MM.1S (cell line): ENCODE measurements at places on chromosomes 5 and 9.

- no peak for DNase-seq
These were observed 36.0 kb upstream of the BARHL1 start for GRCh38 chr9:132546148-132547051.

DNA sequence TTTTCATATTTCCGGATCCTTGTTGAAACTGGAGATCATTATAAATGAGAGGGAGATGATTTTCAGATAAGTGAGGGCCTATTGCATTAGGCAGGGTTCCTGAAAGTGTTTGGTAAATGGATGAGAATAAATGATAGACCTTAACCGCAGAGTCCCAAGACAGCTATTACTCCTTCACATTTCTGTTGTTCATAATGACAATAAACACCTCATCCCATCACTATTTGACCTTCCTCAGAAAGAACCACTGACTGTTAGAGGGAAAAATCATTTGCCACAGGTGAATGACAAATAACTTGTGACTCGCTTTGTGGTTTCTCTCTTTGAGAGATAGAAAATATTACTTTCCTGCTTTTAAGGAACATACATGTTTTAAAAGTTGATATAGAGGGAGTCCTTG, 47.3 kb upstream of the TRMT10B start:
- DNase-seq = no peak

DNA sequence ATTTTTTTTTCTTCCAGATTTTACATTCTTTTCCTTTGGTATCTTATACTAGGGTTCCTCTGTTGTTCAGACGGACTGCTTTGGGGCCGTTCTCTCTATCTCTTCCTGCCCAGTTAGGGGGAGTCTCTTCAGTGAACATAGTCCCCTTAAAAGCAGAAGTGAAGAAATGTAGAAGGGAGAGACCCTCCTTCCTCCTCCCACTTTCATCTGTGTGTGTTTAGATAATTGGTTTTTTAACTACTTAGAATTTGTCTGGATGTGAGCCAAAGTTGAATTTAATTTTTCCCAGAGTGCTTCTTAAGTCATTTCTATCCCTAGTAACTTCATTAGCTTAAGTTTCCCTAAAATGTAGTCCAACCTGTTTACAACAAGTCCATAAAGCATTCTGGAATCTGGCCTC, 167.5 kb downstream of the HACD4 start:
- DNase-seq = no peak

- DNase-seq = no peak
These were observed 64.2 kb downstream of the MRPL36 start for GRCh38 chr5:1735320-1735970.

- no peak for DNase-seq
These were observed 44.1 kb downstream of the GAS1 start for GRCh38 chr9:86902991-86903733.

- DNase-seq = no peak
These were observed 412.1 kb upstream of the CDH10 start for GRCh38 chr5:25056836-25057235.

GRCh38 chr5:34685485-34686165, 29.5 kb downstream of the RAI14 start:
- no peak for DNase-seq

- DNase-seq = no peak
These were observed 31.7 kb downstream of the FUBP3 start for GRCh38 chr9:130610862-130611707.

DNA sequence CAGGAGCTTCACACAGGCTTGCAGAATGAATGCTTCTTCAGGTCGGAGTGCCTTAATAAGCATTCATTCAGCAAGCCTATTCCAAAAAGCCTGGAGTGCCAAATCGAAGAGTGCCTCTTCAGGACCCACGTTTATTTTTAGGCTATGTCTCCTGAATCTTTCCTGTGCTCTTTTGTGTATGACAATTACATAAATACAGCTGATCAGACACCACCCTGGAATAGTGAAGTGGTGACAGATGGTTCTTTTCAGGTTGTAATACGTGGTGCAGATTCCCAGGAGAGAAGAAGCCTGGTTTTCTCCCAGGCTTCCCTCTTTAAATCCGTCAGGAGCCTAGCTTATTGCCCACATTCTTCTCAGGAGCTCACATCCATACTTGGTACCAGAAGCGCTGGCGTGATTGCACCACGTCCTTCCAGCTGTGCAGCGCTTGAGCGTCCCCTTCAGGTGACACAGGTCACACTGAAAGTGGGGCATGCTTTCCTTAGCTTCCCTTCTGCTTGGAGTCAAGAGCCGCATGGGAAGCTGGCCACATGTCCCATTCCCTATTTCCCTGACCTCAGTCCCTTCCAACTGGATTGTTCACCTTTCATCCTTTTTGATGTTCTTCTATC, 123.1 kb downstream of the ADCY2 start:
- DNase-seq = no peak

DNA sequence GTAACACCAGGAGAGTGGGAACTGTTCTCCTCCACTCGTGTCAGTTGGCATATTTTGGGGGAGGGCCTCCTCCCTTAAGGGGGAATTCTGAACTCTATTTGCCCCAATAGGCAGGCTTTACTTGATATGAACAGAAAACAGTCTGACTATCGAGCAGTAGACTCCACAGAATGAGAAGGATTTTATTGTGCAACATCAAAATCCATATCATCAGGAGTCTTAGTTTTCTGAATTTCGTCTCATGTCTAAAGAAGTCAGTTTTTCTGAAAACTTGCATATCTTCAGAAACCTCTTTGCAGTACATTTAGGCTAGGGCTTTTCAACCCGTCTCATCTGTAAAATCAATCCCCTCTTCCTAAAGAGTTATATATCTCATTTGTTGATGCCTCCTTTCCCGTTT, 96.2 kb downstream of the AUH start:
- DNase-seq = no peak

DNA sequence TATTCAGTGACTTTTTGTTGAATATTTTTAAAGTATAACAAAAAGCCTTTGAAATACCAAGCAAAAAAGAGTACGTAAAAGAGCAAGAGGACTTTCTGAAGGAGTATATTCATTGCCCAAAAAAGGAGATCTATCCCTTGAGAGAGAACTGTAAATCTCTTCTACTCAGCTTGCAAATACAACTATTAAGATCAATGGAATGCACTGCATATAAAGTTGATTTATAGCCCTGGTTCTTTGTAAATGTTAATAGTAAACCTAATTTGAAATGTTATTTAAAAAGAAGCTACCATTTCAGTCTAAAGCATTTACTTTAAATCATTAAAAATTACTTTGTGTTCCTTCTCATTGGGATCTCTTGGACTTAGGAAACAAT, 168.1 kb downstream of the PDE4D start:
- no peak for DNase-seq

DNA sequence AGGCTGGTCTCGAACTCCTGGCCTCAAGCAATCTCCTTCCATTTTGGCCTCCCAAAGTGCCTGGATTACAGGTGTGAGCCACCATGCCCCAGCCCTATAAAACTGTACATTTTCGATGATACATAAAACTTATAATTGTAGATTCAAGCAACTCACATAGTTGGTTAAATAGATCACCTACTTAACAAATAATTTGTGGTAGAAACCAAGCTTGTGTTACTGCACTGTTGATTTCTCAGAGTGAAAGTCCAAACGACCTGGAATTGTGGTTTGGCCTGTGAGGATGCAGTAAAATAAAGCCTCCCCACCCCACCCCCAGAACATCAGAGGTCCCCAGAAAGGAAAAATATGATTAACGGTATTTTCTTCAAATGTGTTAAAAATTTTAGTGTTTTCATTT, 92.7 kb downstream of the TRIO start:
- no peak for DNase-seq

GRCh38 chr5:126801992-126802294, 25.0 kb downstream of the LMNB1 start:
- peak; percentile 30 for DNase-seq

DNA sequence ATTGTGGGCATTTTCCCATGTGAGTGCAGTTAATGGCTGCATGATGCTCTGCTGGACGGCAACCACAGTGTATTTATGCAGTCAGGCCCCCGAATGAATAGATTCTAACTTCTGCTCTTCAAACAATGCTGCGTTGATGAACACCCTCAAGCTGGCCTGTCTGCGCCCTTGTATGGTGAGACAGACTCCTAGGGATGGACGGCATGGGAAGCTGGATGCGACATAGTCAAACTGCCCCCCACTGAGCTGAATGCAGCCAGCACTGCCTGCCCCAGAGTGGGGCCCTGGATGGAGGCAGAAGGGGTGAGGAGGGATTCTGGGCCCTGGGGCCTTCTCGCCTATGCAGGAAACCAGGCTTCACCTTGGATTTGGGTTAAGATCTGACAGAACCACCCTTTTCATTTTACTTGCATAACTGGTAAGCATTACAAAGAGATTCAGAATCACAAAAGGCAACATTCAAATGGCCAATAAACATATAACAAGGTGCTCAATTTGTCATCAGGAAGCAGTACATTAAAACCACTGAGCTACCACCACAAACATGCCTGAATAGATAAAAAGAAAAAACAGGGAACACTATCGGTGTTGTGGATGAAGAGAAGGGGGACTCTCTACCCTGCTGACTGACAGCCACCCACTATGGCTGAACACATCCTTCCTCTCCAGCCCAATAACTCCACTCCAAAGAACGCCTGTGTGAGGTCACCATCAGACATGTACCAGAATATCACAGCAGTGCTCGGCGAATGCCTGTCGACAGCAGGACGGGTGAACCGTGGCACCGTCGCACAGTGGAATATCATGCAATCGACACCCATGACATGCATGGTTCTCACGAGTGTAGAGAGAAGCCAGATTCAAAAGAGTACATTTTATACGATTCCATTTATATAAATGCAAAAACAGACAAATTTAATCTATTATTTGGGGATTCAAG, 79.1 kb downstream of the RAPGEF1 start:
- DNase-seq = no peak

DNA sequence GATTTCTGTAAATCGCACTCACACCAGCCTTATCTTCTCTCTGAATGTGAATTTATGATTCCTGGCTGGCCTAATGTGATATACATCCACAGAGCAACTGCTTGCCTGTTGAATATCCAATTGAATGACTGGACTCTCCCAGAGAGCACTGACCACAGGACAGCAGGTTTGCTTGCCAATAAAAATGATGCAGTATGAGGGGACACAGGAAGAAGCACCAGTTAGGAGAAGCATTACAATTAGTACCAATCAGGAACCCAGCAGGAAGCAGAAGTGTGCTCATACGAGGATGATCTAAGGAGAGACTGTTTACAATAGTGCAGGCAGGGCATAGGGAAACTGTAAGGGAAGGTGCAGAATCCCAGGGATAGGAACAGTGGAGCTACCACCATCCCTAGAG, 127.2 kb upstream of the ZNF366 start:
- no peak for DNase-seq

DNA sequence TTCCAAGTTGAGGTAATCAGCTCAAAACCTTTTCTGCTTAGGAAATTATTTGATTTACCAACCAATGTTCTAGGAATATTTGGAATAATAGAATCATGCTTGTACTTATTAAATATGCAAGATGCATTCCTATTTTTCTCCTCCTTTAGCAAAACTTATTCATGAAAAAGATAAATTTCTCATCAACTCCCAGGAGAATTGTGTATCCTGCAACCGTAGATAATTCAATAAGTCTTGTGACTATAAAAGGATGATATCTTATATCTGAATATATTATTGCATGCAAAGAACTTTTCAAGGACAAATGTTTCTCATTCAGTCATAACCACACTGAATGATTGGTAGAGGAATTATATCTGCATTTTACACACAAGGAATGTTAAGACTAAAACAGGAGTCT, 84.9 kb upstream of the CCNG1 start:
- DNase-seq = no peak

DNA sequence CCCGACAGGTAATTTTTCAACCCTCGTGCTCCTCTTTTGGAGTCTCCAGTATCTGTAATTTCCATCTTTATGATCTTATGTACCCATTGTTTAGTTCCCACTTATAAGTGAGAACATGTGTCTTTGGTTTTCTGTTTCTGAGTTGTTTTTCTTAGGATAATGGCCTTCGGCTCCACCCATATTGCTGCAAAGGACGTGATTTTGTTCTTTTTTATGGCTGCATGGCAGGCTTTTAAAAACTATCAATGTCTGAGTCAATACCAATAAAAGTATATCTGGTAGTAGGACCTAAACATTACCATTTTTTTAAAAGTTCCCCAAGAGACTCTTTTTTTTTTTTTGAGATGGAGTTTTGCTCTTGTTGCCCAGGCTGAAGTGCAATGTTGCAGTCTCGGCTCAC, 3.9 kb upstream of the SLC26A2 start:
- no peak for DNase-seq

DNA sequence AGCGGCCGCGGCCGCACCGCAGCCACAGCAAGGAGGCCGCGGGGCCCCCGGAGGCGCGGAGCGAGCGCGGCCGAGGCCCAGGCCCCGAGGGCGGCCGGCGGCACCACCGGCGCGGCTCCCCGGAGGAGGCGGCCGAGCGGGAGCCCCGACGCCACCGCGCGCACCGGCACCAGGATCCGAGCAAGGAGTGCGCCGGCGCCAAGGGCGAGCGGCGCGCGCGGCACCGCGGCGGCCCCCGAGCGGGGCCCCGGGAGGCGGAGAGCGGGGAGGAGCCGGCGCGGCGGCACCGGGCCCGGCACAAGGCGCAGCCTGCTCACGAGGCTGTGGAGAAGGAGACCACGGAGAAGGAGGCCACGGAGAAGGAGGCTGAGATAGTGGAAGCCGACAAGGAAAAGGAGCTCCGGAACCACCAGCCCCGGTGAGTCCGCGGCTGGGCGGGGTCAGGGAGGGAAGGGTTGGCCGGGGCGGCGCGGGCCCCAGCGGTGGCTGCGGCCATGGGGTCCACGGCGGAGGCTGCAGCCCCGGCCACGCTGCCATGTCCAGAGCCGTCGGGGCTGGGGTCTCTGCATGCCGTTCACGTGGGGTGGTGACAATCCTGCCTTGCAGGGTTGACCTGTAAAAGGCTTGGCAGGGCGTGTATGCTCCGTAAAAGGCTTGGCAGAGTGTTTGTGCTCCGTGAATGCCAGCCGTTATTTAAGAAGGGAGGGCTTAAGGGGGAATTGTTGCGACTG, 146.0 kb downstream of the CACNA1B start:
- DNase-seq = no peak

- DNase-seq = no peak
These were observed 3.8 kb upstream of the MIGA2 start for GRCh38 chr9:129032541-129033159.

- DNase-seq = no peak
These were observed 214.0 kb downstream of the PIK3R1 start for GRCh38 chr5:68429510-68429909.

- DNase-seq = no peak
These were observed 43.0 kb downstream of the PSD2 start for GRCh38 chr5:139838381-139839197.

GRCh38 chr5:168962306-168962705, 338.6 kb downstream of the SLIT3 start:
- DNase-seq = no peak

DNA sequence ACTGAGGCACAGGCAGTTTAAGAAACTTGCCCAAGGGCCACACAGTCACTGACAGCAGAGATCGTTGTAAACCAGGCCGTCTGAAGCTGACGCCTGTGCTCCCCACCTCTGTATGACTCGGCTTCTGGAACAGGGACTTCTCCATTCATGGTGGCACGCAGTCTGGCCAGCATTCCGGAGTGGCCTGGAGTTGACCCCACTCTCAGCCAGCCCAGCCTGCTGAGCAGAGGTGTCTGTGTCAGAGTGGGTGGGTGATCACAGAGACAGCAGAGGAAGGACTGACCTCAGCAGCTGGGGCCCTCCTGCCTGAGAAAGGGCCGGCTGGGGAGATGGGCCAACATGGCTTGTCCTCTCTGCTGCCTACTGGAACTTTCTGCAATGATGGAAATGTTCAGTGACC, 12.6 kb downstream of the LRSAM1 start:
- DNase-seq = no peak

- no peak for DNase-seq
These were observed 64.4 kb upstream of the RAI14 start for GRCh38 chr5:34591723-34592122.
